ENCODE measurements at places on chromosomes 5 and 9.

- DNase-seq, result no peak
These were observed 18.9 kb downstream of the TRIP13 start for GRCh38 chr5:911601-912000.

DNA sequence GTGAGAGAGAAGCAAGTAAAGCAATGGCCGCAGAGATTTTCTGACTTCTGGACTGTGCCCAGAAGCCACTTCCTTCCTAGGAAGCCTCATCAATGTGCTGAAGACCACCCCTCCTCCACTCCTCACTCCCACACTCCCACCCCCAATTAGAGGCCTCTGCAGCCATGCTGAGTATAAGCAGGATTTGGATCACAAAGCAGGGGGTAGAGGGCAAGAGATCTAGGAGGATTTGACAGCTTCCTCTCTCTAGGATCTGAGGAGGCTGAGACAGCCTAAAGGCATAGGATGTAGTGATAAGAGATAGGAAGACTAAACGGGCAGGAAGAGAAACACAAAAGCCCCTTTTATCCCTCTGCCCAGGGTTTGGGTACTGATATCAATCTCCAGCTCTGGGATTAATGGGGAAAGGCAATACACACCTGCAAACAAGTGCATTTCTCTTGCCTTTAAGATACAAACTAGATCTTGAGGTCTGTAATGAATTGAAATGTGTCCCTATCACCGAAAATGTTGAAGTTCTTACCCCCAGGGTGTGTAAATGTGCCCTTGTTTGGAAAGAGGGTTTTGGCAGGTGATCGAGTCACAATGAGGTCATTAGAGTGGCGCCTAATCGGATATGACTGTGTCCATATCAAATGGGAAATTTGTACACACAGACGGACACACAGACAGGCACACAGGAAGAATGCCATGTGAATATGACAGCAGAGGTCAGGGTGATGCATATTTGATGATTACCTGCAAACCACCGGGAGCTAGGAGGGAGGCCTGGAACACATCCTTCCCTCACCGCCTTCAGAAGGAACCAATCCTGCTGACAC is 28.5 kb downstream of the KCNV2 start:
- DNase-seq, result no peak

GRCh38 chr9:135989722-135990467 is 28.7 kb upstream of the UBAC1 start:
- peak; percentile 10 for DNase-seq

DNA sequence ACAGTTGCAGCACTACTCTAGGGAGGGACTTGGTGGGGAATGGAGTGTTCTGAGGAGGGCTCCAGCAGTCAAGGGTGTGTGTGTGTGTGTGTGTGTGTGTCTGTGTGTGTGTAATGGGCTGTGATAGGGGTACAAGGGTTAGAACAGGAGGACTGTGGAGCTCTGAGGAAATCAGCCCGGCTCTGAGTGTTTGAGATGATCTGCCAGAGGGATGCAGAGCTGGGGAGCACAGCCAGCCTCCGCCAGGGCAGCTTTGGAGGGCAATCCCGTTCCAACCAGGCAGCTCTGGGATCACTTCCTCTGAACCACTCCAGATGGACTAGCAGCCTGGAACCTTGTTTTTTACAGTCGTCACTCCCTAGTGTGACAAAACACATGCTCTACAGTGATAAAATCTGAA is 3.0 kb upstream of the SLC6A7 start:
- DNase-seq, result no peak

- no peak for DNase-seq
These were observed 1013.3 kb upstream of the DMAC1 start for GRCh38 chr9:8812888-8813287.
